Posterior vena cava (tissue), 2 donors: ENCODE measurements at places on chromosomes 12 and 14. TPM values are rescaled to one million over a fixed set of nuclear protein-coding genes. Genes with fewer than 3 reads are reported as not detected.

GRCh38 chr14:68395604-68396003 is 397.3 kb downstream of the ZFP36L1 start:
- DNase-seq = no peak

GRCh38 chr14:101960225-101960624 is 4.1 kb upstream of the DYNC1H1 start:
- DNase-seq = no peak

- no peak for DNase-seq
Observed at GRCh38 chr12:26557326-26557725, 275.7 kb downstream of the ITPR2 start.

GRCh38 chr12:643475-644302 is 19.6 kb downstream of the NINJ2 start:
- peak; percentile 84 for DNase-seq

DNA sequence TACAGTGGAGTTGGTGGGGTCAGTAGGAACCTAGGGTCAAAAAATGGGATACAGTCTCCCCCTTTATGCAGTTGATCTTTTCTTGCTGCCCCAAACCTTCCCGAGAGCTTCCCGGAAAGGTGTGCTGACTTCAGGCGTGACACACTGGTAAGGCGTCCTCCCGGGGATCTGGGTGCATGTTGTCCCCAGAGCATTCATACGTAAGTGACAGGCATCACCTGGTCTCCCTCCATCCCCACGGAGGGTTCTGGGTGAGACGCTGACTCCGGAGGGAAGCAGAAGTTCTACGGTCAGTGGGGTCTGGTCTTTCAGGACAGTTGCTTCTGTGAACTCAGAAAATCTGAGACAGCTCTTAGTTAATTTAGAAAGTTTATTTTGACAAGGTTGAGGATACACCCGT is 159.6 kb upstream of the RTL1 start:
- DNase-seq = peak; percentile 43

CCDC175 gene
- not detected for total RNA-seq

GRCh38 chr12:18470251-18470650 is 208.9 kb downstream of the PIK3C2G start:
- DNase-seq = no peak

- DNase-seq = no peak
Observed at GRCh38 chr12:17992002-17992656, 97.9 kb downstream of the RERGL start.

- DNase-seq = no peak
Observed at GRCh38 chr14:66099931-66100330, 386.2 kb upstream of the CCDC196 start.

- DNase-seq = peak; percentile 78
Observed at GRCh38 chr12:100826323-100826722, 31.7 kb downstream of the ANO4 start.

PLBD1 gene
- total RNA-seq = 12.4 TPM

KIF5A gene
- total RNA-seq = 0.14 TPM

- DNase-seq = no peak
Observed at GRCh38 chr14:77128414-77128891, 13.1 kb downstream of the ZDHHC22 start.

GRCh38 chr14:65174783-65175182 is 72.5 kb upstream of the MAX start:
- no peak for DNase-seq

DNA sequence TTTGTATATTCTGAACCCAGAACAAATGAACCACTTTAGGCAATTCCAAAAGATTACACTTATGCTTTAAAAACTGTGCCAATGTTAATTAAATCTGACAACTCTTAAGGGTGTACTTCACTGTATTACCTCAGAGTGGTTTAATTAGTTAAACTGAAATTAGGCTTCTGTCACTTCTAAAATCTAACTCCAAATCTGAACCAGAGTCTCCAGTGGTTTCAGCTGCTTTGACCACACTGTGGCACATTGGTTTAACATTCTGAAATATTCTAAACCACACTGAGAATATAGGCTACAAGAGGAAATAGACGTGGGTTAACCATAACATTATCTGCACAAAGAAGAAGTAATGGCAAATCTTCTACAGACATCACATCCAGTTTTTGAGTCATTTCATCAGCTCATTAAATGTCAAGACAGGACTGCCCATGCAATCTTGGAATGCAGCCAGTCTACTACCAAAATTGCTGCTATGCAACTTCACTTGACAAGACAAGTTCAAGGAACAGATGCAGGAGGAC is 94.8 kb downstream of the LRP6 start:
- no peak for DNase-seq

DNA sequence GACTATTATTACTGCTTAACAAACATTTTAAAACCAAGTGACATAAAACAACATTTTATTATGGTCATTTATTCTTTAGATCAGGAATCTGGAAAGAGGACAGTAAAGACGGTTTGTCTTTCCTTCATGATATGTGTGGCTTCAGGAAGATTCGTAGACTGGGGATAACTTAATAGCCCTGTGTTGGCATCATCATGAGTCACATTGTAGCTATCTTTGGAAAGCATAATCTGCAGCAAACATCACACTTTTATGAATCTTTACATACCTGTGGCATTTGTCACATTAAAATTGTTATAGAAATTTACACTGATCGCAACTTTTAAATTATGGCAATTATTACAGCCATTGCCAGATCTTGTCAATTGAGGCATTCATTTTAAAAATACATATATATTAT is 397.1 kb downstream of the NOVA1 start:
- DNase-seq = no peak

DNA sequence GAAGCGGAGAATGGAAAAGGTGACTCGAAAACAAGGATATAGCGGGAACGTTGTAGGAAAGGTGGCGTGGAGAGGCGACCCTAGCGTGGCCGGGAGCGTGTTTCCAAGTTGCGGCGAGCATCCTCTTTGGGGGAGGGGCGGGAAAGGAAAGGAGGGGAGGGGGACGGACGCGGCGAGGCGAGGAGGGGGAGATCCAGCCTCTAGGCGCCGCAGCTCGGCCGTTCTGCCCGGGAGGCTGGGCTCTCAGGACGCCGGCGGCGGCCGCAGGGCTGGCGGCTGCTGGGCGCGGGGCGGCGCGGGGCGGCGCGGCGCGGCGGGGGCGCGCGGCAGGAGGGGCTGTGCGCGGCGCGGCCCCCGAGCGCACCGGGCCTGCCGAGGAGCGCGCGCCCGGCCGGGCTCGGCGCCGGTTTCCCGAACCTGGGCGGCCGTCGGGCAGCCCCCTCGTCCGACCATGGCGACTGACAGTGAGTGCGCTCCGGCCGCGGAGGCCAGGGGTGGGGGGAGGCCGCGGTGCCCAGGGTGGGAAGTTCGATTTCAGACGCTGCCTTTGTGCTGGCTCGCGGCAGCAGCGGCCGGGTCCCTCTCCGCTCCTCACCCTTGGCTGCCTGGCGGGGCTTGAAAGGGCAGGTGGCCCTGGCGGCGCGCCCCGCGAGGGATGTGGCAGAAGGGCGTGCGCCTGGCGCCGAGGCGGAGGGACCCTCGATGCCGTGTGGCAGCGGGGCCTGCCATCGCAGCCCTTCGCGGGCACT is 50.3 kb downstream of the SNAPC1 start:
- DNase-seq = no peak

ETFBKMT gene
- total RNA-seq = 2.9 TPM

DNA sequence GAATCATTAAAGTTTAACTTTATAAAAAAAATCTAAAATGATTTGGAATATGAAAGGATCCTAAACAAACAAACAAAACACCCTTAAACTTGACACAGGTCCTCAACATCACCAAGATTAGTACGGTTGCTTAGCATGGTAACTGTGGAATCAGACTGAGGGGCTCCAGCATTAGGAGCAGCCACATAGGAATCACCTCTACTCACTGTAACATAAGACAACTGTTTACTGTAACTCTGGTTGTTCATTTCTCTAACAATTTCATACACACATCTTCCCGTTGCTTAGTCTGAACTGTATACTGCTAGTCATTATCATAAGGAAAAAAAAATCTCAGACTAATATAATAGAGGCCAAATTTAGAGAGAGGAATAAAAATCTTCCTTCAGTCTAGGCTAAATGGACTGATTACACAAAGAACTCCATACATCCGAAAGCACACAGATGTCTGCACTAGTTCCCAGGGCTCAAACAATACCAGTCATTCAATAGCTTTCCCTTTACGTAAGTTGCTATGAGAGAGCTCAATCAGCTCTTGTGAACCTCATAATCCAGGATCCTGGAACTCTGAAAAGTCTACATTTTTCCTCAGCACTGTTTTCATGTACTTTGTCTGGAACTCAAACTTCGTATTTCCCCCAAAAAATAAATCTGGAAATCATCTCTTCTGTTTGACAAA is 26.0 kb downstream of the LRP6 start:
- DNase-seq = no peak

LGR5 gene
- 0.38 TPM for total RNA-seq

- no peak for DNase-seq
Observed at GRCh38 chr12:10214895-10215267, 2.2 kb downstream of the GABARAPL1 start.

GRCh38 chr14:104676130-104676693 is 13.2 kb upstream of the INF2 start:
- DNase-seq = no peak

GRCh38 chr14:23217032-23218020 is 20.4 kb upstream of the RNF212B start:
- no peak for DNase-seq

RAB21 gene
- total RNA-seq = 103 TPM

- no peak for DNase-seq
Observed at GRCh38 chr14:96039633-96040311, 610 bp downstream of the C14orf132 start.

DNA sequence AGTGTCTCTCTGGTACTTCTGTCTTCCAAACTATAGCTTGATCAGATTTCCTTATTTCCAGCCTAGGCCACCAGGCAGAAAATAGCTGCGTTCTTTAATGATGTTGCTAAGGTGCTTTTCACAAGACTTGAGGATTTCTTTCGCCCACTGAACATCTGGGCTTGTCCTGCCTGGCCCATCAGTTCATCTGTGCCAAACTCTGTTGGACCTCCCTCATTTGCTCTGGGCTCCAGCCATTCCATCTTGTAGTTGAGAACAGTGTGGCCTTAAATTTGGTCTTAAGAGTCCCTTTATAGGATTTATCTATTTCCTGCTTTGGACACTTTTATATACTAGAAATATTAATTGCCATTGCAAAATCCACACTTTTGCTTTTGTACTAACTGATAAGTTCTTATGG is 109.6 kb downstream of the TTLL5 start:
- DNase-seq = no peak

DNA sequence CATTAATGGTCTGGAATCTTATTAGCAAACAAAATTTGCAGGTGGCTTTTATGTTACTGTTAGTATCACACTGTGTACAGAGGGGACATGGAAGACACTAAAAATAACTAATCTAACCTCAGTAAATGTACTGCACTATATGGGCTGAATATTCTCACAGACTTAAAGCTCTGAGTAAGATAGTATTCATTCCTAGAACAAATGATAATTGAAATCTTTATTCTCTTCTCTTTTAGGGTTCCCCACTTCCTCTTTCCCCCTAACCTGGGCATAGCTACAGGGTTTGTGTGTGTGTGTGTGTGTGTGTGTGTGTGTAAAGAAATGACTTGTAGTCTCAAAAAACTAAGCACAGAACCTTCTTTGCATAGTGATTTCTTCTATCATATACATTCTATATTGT is 21.4 kb upstream of the HECTD1 start:
- DNase-seq = no peak

GRCh38 chr14:64878837-64879634 is 671 bp downstream of the SPTB start:
- no peak for DNase-seq

- DNase-seq = no peak
Observed at GRCh38 chr14:32823706-32824105, 115.0 kb upstream of the NPAS3 start.

METTL3 gene
- total RNA-seq = 26.4 TPM

DNA sequence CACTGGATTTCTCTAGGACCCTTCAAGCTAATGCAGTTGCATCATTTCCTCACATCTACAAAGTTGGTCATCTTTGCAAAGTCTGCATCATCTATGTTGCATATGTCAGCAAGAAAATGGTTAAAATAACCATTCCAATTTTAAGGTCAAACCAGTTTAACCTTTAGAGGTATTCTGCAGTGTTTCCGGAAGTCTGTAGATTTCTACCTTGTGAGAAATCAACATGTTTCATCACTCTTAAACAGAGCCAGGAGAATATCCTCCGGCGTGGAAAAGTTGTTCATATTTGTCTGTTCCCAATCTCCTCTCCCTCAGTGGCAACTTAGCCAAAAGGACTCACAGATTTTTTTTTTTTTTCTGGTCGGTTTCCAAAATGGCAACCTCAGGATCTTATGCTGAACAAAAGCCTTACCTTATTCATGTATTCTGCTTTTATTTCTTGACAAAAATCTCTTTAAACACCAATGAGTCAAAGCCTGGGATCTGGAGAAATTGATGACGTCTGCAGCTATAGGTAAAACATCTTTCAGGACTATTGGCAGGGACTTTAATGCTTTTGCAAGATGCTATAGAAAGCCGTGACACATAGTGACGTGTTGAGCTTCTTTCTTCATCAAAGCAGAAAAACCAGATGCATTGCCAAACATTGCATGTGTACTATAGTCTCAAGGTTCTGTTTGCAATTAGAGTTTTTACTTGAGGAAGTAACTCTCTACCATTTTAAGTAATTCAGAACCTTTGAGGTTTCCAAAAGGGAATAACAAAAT is 16.0 kb upstream of the CDK17 start:
- DNase-seq = no peak

- no peak for DNase-seq
Observed at GRCh38 chr14:21796916-21797315, 123.3 kb upstream of the OR4E1 start.

- no peak for DNase-seq
Observed at GRCh38 chr12:80175307-80175930, 76.1 kb downstream of the OTOGL start.

DNA sequence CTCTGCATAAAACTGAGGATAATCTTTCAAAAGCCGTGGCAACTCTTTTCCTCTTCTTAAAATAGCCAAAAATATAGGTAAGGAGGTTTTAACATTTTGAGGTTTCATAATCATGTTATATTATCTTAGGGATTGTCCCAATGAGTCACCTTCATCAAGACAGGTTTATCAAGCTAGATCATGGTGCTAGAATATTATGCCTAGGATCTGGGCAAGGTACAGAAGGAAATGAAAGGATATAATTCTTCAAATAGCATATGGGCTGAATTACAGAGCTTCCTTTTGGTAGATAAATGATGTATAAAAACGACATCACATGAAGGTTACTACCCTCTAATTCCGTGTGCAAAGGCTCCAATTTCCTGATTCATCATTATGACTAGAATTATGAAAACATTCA is 28.6 kb upstream of the TBC1D15 start:
- DNase-seq = no peak

TAC3 gene
- 0.33 TPM for total RNA-seq
